ENCODE measurements at places on chromosomes 16 and 17. TPM values are rescaled to one million over a fixed set of nuclear protein-coding genes. Genes with fewer than 3 reads are reported as not detected.

GRCh38 chr16:86634292-86634691 lies 55.9 kb downstream of the FOXL1 start:
- DNase-seq = no peak

DNA sequence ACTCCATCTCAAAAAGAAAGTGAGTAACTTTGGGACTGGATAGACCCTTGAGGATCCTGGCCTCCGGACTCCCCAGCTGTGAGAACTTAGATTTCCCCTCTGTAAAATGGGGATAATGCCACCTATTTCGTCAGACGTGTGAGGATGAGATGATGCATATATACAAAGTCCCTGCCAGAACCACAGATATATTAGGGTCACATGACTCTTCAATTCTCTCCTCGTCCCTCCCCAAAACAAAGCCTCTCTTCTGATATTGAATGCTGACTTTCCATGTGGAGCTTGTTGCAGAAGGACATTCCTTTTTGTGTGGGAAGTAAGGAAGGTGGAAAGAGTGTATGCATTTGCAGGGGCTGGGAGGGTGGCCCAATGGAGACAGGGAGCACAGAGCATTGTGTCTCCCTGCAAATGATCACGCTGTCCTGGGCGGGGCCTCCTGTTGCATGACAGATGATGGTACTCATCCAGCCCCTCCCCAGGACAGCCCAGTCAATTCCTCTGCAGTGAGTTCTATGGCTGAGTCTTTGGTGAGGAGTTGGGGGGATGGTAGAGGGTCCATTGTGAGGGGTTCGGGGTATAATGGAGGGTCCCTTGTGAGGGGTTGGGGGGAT lies 35.1 kb upstream of the MGAT5B start:
- DNase-seq = no peak

DNA sequence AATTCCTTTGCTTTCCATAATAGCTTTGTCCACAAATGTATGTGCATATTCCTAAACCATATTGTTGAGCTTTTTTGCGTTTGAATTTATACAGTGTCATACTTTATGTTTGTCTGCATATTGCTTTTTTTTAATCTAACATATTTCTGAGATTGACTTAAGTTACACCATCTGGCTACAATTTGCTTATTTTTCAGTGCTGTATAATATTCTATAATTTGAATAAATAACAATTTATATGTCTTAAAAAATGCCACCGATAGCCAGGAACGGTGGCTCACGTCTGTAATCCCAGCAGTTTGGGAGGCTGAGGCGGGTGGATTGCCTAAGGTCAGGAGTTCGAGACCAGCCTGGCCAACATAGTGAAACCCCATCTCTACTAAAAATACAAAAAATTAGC lies 1.5 kb upstream of the PIMREG start:
- DNase-seq = no peak

DNA sequence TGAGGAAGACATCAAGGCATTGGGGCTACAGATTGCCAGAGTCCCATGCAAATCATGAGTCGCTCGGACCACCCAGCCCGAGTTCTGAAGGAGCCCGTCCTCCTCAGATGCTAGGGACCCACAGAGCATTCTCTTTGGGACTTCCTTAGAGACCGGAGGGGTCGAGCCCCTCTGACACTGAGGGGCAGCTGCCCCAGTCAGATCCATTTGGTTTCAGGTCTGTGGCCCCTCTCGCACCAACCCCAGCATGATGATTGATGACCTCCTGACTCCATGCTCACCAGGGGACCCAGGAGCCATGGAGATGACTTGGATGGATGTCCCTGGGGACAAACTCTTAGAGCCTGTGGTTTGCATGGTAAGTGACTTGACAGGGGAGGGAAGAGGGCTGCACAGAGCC lies 8.0 kb downstream of the PDF start:
- no peak for DNase-seq

DNA sequence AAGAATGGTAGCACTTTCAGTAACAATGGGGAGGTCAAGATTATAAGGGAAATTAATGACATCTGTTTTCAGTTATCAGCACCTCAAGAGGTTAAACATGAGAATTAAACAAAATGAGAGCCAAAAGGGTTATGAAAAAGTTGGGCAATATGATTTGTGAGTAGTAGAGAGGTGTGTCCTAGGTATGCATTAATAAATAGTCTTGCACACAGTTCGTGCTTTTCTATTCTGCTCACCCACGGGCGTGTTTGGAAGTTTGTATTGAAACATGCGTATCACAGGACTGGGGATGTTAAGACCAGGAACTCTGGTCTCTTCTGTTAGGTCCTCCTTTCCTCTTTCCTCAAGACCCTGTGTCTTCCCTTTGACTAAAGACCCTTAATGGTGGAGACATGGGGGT lies 6.0 kb downstream of the BPTF start:
- DNase-seq = no peak

The TEKT5 gene
- total RNA-seq = not detected

The CLDN7 gene
- total RNA-seq = 3.1 TPM

The MAPT gene
- total RNA-seq = 0.86 TPM

The NUFIP2 gene
- 72.9 TPM for total RNA-seq

The CCL1 gene
- total RNA-seq = not detected

Data from activated T-cell treated with anti-CD3 and anti-CD28 coated beads, Interleukin-2, amount 50 U/mL, for 72 hours (primary cell).